ENCODE measurements at places on chromosomes 12 and 14.
A peak's percentile ranks its signal among the peaks of the same experiment; 100 is the strongest.

DNA sequence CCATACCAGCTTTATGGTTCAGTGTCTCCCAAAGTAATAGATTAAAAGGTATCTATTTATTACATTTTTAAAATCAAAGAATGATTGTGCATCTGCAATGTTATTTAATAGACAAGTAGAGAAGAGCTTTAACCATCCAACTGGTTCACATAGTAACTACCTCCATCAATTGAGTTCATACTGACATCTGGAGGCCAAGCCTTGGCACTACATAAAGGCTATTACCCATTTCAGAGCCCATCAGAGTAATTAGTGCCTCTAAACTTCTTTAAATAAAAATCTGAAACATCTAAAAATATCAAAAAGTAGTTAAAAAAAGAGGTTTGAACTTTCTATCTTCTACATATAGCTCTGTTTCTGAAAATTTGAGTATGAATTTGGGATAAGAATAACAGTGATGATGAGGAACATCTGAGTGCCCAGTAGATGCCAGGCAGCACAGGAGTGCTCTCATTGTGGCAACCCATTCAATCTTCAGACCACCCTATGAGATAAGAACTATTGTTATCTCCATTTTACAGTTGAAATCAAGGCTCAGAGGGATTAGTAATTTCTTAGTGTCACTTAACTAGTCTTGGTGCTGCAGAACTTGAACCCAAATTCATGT is 132.9 kb upstream of the DAAM1 start:
- no peak for DNase-seq

DNA sequence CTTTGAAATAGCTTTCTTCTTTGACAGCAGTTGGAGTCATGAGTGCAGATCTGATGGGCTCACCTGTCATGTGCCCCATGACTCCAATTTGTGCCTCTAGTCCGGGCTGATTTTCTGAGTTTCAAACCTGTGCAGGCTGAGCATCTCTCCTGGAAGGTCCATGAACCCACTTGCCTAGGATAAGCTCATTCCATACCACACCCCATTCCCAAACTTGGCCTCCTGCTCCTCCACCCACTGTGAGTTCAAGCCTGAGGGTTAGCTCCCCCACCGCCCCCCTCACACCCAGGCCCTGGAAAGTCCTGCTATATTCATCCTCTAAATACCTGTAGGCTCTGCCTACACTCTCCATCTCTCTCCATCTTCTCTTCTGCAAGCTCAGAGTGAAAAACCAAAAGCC is 126.8 kb upstream of the VRK1 start:
- DNase-seq = no peak

- DNase-seq = no peak
These were observed 11.4 kb upstream of the BCAT1 start for GRCh38 chr12:24960222-24960855.

DNA sequence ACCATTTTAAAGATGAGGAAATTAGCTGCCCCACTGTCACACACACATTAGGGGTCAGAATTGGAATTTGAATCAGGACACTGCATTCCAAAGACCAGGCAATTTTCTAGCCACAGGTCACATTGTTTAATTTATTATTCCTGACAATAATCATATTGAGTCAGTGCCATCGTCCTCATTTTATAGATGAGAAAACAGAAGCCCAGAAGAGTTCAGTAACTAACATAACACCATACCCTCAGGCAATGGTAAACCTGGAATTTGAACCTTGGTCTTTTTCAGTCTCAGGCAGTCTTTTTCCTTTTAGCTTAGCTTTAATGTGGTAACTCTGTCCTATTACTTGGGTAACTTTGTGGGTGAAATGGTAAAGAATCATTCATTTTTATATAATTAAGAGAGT is 330.3 kb upstream of the SYT1 start:
- no peak for DNase-seq

DNA sequence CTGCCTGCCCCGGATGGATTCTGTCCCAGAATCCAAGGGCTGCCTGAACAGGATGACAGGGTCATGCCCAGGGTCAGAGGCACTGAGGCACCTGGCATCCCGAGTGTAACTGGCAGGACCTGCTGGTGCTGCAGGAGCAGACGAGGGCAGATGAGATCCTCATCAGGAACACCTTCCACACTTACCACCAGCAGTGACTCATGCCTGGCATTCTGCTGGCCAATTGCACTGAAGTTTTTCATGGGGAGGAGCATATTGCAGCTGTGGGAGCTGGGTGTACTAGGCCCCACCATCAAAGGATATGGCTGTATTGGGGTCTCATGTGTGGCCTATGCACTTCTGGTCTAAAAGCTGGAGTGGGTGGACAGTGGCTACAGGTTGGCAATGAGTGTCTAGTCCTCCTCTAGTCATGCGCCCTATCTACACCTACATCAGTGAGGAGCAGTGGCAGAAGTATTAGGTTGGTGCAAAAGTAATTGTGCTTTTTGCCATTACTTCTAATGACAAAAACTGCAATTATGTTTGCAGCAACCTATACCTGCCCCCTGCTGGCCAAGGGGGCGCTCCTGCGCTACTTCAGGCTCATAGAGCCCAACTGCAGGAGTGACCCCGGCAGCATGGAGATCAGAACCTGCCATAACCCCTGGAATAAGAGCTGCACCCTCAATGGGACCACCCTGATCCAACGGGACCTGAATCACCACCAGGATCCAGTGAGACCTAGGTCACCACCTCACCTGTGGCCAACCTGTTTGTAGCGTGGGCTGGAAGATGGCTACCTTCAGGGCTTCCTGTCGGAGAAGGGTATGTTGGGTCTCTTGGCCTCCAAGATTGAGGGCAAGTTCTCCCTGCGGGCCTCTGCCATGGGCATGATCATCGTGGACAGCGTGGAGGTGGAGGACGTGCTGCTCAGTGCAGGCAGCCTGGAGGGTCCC is 8.0 kb upstream of the C12orf42 start:
- DNase-seq = no peak

GRCh38 chr12:98714426-98714825 is 69.3 kb downstream of the APAF1 start:
- no peak for DNase-seq

DNA sequence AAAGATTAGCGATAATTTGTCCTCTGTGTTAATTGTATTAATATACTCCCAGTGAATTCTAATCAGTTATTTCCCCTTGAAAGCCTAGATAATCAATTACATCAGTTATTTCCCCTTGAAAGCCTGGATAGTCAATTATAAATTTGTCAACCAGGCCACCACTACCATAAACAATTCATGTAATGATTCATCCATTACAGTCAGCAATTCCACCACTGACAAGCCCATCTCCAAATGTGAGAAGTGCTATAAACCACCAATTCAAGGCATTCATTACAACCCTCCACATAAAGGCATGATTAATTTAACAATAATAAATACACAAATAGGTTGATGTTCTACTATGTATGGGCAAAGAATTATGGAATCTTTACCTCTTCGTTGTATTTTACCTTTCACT is 40.9 kb downstream of the INTS13 start:
- no peak for DNase-seq

DNA sequence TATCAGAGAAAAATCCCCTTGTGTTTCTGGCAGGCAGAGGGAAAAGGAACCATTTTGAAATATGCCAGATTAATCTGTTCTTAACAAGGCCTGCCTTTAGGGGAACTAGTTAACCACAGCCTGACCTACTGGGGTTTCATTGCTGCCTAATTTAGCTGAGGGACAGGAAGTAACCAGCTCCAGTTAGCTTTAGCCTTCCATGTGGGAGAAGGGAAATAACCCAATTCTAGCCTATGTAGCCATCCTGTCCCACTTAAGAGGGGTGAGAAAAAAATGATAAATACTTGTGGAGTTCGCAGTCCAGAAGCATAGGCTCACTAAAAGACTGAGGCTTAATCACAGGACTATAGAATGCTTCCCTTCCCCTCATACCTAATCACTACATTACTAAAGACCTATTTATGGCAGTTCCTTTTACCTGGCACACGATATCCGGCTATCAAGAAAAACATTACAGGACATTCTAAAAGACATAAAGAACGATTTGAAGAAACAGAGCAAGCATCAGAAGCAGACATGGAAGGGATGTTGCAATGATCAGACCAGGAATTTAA is 22.8 kb downstream of the COX8C start:
- DNase-seq = no peak

GRCh38 chr14:55094292-55095157 is 34.5 kb upstream of the LGALS3 start:
- DNase-seq = peak; percentile 1

DNA sequence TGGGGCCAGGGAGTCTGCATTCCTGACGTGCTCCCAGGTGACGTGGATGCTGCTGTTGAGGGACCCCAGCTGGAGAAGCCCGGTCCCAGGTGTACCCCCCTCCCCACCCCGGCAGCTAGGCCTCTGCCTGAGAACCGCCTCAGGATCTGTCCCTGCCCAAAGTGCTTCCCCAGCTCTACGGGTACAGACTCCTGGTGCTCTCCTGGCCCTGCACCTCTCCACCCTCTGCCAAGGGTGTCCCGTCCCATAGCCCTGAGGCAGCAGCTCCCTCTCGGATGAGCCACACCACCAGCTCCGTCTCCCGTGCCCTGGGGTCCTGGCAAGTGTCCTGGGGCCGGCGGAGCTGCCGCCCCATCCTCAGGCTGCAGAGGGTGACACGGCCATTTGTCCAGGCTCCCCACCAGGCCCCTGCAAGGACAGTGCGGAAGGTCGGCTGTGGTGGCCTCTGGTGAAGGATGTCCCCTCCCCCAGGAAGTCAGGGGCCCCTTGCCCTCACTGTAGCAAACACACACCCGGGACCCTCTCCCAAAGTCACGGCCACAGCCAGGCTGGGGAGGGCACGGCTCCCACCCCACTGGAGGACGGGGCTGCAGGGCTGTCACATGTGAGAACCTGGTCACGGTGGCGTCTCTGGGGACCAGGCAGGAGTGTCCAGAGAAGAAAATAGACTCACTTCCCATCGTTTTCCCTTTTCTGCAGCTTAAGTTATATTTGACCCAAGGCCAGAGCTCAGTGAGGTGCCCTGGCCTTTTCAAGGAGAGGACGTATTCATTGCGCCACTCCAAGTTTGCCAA is 74.4 kb upstream of the FBRSL1 start:
- no peak for DNase-seq

DNA sequence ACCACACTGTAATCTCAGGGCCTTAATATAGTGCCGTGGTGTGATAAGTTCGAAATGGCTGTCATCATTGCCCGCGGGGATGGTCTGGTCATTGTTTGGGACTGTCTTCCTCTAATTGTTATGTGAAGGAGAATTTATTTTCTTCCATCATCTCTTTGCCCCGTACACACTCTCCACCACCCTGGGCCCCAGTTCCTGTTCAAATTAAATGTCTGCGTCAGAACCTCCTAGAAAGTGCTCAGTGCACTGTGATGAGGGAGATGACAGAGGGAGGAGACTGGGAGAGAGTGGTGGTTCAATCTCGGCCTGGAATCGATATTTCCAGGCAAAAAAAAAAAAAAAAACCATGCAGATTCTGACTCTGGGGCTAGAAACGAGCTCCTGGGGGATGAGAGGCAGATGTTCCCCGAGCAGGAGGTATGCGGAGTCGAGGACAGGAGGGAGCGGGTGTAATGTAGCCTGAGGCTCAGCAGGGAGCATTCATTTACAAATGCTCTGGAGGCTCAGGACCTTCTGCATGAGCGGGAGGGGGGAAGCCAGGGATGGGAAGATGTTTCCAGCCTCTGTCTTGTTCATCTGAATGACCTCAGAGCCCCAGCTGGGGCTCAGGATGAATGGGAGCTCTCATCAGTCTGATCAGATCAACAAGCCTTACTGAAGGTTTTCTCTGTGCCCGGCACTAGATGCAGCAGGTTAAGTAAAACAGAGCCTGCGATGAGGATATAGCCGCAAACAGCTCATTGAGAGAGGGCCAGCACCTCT is 219.5 kb downstream of the TBX5 start:
- DNase-seq = no peak

Data from omental fat pad (tissue), 4 donors.